ENCODE measurements at places on chromosomes 6 and 20. TPM values are rescaled to one million over a fixed set of nuclear protein-coding genes. Genes with fewer than 3 reads are reported as not detected.
A peak's percentile ranks its signal among the peaks of the same experiment; 100 is the strongest.

ADGB gene
- total RNA-seq, result not detected

DNA sequence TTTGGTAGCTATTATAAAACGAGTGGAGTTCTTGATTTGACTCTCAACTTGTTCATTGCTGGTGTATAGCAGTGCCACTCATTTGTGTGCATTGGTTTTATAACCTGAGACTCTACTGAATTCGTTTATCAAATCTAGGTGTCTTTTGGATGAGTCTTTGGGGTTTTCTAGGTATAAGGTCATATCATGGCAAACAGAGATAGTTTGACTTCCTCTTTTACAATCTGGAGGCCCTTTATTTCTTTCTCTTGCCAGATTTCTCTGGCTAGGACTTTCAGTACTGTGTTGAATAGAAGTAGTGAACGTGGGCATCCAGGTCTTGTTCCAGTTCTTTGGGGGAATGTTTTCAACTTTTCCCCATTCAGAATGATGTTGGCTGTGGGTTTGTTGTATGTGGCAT lies 38.8 kb downstream of the SUMO4 start:
- DNase-seq, result no peak

GRCh38 chr6:13334953-13335352 lies 6.6 kb upstream of the TBC1D7 start:
- DNase-seq, result peak; percentile 42

- no peak for DNase-seq
Observed at GRCh38 chr6:56947924-56948323, 7.0 kb upstream of the BEND6 start.

POLH gene
- total RNA-seq, result 17.9 TPM

- DNase-seq, result no peak
Observed at GRCh38 chr6:132872923-132873322, 58.6 kb downstream of the RPS12 start.

GRCh38 chr6:118913161-118913560 lies 19.2 kb downstream of the ASF1A start:
- DNase-seq, result no peak

DNA sequence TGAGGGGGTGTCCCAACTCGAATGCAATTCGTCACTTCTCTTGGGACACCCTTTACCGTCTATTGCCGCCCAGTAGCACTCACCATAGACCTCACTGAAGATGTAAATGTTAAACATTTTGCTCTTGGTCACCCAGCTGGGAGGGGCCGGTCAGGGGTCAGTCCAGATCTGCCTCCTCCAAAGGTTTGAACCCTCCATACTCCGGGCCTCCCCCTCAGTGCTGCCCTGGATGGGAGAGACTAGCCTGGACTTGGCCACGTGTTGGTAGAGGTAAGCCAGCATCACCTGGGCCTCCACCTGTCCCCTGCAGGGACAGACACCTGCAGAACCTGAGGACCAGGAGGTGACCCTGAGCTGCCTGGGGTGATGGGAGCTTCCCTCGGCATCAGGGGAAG lies 5.0 kb upstream of the MYT1 start:
- DNase-seq, result no peak

DNA sequence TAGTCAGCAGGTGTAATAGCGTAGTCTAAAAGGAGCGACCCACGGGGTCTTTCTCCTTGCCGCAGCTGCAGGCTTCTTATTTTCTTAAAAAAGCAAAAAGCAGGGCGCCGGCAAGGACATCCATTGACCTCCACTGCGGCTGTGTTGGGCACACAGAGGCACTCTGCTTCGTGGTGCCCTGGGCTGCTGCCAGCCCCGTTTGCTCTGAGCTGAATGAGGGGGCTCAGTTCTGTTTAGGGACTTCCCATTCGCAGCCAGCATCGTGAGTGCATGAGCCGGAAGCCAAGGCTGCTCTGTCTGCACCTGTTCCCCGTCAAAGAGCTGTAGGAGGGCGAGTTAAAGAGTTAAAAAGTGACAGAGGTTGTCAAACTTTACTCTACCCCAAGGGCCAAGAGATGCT lies 1.7 kb upstream of the SLC22A2 start:
- no peak for DNase-seq

DNA sequence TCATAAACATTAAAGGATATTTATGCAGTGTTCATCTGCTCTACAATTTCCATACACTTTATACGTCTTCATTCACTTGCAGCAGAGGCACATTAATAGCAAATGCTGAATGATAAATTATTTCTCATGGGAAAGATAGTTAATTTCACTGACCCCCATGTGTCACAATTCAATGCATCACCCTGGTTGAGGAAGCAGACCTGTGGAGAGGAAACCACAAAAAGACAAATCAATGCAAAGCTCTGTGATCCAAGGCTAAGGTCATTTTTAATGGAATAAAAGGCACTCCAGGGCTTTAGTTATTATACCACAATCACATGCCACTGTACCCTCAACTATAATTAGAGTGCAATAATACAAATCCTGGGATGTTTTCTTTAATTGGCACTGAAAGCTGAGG lies 40.3 kb upstream of the TENT5A start:
- peak; percentile 86 for DNase-seq

SHLD1 gene
- 13.5 TPM for total RNA-seq

HLA-DQA2 gene
- not detected for total RNA-seq

GRCh38 chr6:149060985-149061760 lies 256.3 kb upstream of the TAB2 start:
- peak; percentile 69 for DNase-seq

- DNase-seq, result no peak
Observed at GRCh38 chr6:34573567-34574183, 17.5 kb upstream of the SPDEF start.

DNA sequence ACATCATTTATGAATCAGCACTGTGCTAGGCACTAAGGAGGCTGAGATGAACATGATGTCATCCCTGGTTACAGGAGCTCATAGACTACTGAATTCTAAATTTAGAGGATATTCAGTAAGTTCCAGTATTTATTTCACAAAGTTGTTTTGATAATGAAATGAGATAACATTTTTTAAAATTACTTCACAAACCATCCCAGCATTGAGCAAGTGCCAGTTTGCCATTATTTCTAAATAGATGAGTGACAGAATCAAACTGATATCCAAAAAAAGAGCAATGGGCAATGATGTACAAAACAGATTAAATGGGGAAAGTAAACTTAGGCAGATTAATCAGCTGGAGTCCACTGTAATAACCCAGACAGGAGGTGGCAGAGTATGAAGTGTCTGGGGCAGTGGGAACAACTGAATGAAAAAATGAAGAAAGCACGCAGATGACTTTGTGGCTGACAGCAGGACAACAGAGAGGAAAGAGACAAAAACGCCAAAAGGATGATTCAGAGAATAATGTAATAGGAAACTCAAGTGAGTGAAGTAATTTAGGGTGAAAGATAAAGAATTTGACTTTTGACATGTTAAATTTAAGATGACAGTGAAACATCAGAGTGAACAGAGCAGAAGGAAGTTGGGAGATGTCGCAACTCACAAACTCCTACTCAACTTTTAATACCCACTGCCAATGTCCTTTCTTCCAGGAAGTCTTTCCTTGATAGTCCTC lies 70.2 kb downstream of the RCAN2 start:
- peak; percentile 36 for DNase-seq

SYTL3 gene
- total RNA-seq, result 7.7 TPM
